ENCODE measurements at places on chromosomes 4 and X.

GRCh38 chr4:151039733-151040132 lies 24.6 kb upstream of the LRBA start:
- no peak for DNase-seq

DNA sequence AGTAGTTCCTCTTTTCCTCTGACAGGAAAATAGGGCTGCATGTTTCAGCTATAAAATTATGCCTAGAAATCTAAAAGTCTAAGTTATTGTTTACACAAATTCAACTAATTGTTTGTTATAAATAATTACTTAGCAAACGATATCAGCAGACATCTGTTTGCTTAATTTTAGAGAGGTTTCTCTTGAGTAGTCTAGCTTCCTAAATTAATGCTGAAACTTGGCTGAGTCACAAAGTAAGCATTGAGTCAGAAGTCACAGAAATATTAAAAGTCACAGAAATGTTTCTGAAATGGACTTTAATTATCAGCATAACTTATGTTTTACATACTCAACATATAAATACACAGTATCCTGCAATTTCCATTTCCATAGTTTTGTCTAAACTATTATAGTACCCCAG lies 1044.0 kb downstream of the CCSER1 start:
- DNase-seq = no peak

- no peak for DNase-seq
These were observed 15.3 kb downstream of the NPY1R start for GRCh38 chr4:163317110-163317509.

- no peak for DNase-seq
These were observed 959.1 kb upstream of the LCORL start for GRCh38 chr4:18980516-18981233.

DNA sequence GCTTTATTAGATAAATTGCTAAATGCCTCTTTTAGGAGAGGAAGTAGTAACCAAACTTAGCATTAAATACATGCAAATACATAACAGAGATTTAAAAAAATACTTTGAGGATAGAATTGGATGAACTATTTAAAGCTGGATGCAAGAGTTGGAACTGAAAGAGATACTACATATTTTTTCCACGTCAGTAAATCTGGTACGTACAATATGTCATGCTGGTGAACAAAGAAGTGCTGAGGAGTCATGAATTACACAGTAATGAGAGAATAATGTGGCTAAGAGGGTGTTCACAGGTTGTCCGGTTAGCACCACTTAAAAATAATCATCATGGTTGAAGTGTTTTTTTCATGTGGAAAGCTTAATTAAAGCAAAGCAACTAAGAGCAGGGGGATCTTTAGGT lies 184.1 kb upstream of the FRMPD4 start:
- no peak for DNase-seq

DNA sequence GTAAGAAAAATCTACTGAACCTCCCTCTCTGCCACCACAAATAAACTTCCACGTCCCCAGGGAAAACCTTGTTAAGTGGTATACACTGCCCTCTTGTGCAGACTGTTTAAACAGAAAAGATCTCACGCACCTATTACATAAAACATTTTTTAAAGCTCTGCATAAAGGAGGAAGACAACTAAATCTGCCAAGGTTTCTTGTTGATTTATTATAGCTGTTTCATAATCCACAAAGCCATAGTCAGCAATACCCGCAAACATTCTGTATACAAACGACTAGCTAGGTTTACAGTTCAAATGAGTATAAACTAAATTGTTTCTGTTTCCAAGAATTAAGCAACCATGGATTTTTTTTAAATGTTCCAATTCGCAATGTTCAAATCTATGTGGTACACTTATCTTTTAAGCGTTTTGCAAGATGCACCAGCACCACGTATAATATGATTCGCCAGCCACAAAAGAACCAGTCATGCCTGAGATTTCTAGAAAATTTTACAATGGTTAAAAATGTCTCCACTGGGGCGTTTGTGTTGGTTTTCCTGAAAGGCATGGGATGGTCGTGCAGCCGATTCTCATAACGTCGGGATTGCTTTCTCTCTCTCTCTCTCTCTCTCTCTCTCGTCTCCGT lies 164.6 kb downstream of the PRKX start:
- no peak for DNase-seq

- DNase-seq = no peak
These were observed 96.0 kb downstream of the PTTG2 start for GRCh38 chr4:38056011-38056685.

DNA sequence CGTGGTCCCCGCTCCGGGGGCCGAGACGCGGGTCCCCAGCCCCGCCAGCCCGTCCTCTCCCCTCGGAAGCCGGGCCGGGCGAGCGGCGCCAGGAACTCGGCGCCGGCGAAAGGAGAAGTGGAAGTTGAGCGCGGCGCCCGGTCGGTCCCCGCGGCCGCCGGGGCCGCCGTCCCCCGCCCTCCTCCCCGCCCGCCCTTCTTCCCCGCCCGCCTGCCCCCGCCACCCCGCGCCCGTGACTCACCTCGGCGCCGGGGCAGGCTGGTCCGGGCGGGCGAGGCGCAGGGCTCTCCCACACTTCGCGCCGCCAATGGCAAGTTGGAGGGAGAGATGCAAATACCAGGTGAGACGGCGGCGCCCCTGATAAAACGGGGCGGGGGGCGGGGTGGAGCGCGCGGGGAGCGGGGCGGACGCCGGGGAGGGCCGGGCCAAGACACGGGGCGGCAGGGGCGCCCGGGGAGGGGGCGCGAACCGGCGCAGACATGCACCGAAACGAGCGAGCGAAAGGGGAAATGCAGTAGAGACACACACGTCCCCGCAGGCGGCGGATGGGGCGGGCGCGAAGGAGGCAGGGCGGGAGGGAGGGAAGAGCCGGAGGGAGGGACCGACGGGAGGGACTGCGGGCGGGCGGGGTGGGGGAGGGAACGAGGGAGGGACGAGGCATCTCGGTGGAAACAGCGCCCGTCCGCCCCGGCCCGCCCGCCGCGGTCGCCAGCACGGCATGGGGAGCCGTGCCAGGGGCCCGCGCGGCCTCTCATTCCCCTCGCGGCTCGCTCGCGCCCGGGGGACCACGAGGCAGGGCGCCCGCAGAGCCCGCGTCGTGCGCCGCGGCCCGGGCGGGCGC lies at the start of gene ELF4:
Gene ELF4, minus strand, starts transcription at position 119 of the 841 bp plus-strand sequence. CDS start 29,167 bp downstream, outside the sequence.
- peak; percentile 21 for DNase-seq

- DNase-seq = no peak
These were observed 934 bp upstream of the SEC31A start for GRCh38 chr4:82891707-82892466.
